ENCODE measurements at places on chromosomes 13 and 19.

GRCh38 chr19:29928831-29929230 is 13.2 kb upstream of the URI1 start:
- no peak for DNase-seq

GRCh38 chr13:66106246-66106645 is 1123.9 kb downstream of the PCDH9 start:
- DNase-seq: no peak

- no peak for DNase-seq
These were observed 458.0 kb upstream of the GPC6 start for GRCh38 chr13:92768602-92769001.

GRCh38 chr13:26024558-26024957 is 27.3 kb downstream of the SHISA2 start:
- DNase-seq: no peak

DNA sequence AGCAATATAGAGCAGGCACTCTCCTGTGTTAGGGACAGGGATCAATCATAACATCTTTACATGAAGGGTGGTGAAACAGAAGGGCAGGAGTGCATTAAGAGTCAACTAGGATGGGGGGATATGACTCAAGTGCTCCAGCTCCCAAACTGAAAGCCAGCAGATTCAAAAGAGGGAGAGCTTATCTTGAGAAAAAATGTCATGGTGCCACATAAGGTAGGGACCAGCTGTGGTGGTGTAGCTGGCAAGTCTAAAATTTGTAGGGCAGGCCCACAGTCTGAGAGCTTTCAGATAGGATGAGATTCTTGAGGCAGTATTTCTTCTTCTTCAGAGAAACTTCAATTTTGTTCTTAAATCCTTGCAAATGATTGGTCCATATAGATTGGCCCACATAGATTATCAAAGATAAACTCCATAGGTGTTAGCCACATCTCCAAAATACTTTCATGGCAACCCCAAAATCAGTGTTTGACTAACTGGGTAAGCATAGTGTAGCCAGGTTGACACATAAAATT is 19.1 kb downstream of the DNAJC15 start:
- no peak for DNase-seq

DNA sequence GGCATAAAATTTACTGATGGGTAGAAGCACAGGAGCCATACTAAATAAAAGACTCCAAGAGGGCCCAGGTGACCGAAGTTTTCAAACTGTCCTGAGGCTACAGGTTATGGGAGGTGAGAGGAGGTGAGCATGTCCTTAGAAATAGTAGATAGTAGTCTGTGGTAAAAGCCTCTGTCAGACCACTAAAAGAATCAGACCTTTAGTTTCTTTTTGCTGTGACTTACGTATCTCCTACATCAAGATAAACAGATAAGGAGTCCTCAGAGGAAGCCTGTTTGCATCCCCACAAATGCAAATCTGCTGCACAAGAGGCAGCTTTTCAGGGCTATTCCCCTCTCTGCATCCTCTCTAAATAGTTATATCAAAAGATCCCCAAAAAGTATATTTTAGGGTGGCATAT is 711.6 kb upstream of the SLITRK6 start:
- no peak for DNase-seq

Measured in stimulated activated CD8-positive, alpha-beta memory T cell treated with anti-CD3 and anti-CD28 coated beads, Interleukin-4, amount 100 ng/mL, for 1 hour (primary cell).